ENCODE measurements at places on chromosomes 16 and 17.
A peak's percentile ranks its signal among the peaks of the same experiment; 100 is the strongest.

- no peak for DNase-seq
Measured at GRCh38 chr17:44359458-44360143, 4.1 kb downstream of the FAM171A2 start.

GRCh38 chr16:11363927-11364258, 18.6 kb downstream of the RMI2 start:
- no peak for DNase-seq

- no peak for DNase-seq
Measured at GRCh38 chr17:7750321-7750821, 32.8 kb downstream of the DNAH2 start.

DNA sequence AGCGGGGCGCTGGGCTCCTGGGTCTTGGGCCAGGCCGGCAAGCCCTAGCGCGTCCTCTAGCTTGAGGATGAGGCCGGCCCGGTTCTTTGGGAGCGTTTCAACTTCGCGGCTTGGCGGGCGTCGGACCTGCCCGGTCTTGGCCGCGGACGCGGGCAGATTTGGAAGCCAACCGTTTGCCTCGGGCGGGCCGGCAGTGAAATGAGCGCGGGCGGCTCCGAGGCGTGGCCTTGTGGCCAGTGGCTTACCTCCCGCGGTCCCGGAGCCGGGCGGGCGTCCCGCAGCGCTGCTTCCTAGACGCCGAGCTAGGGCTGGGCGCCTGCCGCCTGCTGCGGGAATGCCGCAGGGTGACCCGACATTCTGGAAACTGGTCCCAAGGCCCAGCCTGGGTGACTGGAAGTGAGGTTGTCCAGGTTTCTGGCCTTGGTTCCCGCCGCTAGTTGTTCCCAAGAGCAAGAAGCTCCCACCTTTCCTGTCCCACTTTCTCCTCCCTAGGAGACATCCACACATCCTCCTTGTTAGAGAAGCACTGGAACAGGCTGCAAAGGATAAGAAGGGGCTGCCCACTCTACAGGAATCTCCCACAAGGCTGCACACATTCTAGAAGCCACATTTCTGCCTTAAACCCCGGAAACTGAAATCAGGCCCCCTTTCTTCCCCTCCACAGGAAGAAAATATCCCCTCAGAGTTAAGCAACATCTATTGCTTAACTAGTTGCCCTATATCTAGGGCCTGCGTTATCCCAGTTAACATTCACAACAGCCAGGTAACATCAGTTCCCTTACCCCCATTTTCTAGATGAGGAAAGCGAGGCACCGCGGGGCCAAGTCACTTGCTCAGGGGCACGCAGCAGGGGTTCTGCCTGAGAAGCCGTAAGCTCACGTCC, 4.5 kb upstream of the CBX8 start:
- DNase-seq: no peak

DNA sequence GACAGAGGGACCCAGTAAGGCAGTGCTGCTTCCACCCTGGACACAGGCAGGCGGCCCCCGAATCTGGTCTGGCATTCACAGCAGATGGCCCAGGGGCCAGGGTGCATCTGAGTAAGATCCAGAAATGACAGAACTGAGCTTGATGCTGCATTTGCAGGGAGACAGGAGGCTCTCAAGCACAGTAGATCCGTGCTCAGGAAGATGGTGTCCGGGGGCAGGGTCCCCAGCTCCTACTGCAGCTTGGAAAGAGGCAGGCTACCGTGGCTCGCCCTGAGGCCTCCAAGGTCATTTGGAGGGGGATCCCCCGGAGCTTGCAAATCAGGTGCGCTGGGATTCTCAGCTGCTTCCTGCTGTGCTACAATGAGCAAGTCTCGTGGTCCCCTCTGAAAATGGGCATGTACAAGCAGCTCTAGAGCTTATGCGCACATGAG, 2.2 kb downstream of the C16orf95 start:
- no peak for DNase-seq

GRCh38 chr16:70523743-70524398, at the start of gene SF3B3:
Gene SF3B3, plus strand, starts transcription at chr16:70523816. Its CDS starts 2,841 bp downstream, at chr16:70526657.
- peak; percentile 45 for DNase-seq
